Activated gamma-delta T cell treated with Interleukin-2 at 50 U/mL for 16 hours (primary cell): ENCODE measurements at places on chromosomes 7 and 10.

GRCh38 chr7:105806592-105807447 is 69.6 kb downstream of the ATXN7L1 start:
- peak; percentile 42 for DNase-seq

DNA sequence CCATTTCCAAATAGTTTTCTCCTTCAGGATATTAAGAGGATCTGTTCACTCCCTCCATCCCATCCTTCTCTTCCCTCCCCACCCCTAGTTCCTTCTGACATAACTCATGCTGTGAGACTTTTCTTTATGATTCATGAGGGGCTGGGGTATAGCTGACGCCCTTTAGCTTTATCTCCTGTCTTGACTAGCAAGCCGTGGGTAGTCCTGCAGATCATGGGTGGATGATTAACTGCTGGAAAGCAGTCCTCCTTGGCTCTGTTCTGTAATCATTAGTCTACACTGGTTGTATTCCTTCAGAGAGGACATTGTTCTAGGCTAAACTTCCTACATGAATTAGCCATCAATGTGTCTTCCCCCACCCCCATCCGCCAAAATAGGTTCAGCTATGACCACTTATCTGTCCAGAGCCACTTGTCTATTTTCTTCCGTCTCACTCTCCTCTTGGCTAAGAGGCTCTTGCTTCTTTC is 135.4 kb downstream of the LRRC4 start:
- no peak for DNase-seq

DNA sequence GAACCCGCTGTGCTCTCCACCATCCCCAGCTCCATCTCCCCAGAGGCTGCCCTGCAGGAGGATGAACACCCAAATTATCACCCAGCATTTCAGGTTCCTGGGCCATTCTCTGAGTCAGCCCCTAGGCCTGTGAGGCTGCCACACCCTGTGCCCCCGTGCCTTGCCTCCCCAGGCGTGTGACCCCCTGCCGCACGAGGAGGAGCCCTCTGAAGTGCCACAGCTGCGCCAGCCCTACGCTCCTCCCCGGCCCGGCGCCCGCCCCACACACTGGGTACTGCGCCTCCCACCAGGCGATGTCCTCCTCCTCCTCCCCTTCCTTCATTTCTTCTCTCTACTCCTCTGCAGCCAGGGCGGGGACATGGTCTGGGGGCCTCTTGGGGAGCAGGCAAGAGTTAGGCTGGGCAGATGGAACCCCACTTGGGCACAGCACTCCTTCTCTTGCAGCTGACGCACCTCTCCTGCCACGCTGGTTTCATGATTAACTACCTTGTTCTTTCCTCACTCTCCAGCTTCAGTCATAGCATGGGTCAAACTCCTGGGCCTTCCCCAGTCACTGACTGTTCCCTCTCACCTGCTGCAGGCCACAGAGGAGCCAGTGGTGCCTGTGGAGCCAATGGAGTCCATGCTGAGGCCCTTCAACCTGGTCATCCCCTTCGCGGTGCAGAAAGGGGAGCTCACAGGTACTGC is 12.7 kb upstream of the ATP6V1F start:
- no peak for DNase-seq

DNA sequence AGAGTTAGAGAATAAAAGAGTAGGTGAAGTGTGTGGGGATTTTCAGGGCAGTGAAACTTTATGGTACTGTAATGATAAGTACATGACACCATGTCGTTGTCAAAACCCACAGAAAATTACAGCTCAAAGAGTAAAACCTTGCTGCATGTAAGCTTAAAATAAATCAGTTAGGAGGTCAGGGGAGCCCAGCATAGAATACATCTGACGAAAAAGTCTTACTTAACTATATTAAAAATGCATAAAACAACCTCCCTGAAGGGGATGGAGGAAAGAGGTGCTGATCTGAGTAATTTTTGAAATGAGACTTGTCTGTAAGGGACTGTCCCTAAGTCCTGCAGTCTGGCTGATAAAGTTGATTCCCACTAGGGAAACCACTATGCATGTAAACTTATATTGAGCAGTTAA is 49.8 kb upstream of the AKR1E2 start:
- no peak for DNase-seq

DNA sequence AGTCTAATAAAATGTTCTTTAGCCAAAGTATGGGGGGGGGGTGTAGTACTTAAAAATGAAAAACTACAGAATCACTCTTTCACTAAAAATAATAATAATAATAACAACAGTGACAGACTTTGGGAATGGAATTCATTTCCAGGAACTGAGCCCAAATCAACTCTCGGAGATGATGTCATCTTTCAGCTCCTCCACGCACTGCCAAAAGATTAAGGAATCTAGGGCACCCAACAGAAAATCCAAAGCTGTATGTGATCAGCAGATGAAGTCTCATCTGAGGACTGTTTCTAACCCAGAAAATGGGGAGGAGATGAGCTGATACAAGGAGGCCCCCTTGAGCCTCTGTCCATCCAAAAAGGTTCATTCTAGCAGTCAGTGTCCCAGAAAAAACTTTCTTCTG is 54.5 kb downstream of the GRB10 start:
- no peak for DNase-seq

DNA sequence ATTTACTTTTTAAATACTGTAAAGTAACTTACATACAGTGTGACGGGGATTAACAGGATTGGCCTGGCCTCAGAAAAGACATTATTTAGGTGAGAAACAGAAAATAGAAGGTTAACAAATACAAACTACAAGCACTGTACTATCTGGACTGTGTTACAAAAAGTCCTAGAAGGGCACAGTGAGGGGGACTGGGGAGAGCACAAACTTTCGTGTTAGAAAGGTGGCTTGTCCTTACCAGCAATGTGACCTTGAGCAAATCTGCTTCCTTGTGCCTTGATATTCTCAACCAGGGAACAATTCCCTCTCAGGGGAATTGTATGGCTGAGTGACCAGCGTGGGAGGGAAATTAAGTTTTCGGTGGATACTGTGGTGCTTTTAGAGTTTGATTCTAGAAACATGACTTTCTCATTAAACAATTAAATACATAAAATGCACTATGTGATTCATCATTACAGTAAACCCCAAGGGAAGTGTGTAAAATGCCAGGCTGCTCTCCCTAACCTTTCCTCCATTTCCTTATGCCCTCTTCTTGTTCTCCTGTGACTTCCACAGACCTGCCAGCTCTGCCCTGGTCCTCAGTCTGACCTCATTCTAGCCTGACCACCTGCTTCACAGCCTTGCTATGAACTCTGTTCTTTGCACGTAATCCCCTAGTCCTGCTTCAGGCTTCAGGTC is 57.7 kb downstream of the OSBPL3 start:
- no peak for DNase-seq
